Myocyte (in vitro differentiated cells): ENCODE measurements at places on chromosomes 1 and 21.

DNA sequence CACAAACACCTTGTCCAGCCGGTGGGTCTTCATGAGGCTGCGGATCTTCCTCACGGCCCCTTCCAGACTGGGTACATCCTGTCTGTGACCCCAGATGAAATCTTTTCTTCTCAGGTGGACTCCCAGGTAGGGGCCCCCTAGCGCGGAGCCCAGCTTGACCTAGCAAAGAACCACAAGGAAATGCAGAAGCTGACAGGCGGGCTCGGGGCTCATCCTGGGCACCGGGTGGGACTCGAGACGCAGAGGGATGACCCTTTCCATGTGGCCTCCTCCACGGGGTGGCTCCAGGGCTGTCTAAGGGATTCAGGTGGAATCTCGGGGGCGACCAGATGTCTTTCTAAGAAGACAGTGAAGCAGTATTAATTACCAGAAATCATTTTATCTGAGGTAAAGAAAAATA, 17.8 kb downstream of the POFUT2 start:
- DNase-seq = no peak

GRCh38 chr1:182739545-182739944, 50.0 kb upstream of the NPL start:
- DNase-seq = no peak

- DNase-seq = no peak
These were observed 55.2 kb downstream of the COLGALT2 start for GRCh38 chr1:183982172-183982963.

DNA sequence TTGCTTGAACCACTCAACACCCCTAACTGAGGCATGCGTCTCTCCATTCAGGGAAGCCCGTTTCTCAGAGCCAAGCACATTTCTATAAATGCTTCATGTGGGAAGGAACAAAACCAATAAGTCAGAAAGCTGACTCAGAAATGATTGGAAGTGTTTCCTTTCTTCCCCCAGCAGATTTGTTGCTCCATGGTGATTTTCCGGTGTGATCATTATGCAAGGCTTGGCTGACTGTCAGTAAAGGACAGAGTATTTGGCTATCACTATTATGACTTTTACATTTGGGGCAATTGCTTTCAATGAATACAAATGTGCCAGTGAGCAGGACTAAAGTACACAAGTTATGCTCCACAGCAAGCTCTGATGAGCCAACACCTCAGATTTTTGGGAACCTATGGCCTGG, 53.3 kb upstream of the ZC3H11B start:
- no peak for DNase-seq
